Right ventricle myocardium superior (tissue), 1 donor: ENCODE measurements at places on chromosomes 2 and 18. TPM values are rescaled to one million over a fixed set of nuclear protein-coding genes. Genes with fewer than 3 reads are reported as not detected.

Gene KYNU
- total RNA-seq: 1.3 TPM

Gene TMSB10
- 417 TPM for total RNA-seq

Gene RFX8
- not detected for total RNA-seq

Gene CCDC68
- total RNA-seq: 3.7 TPM

Gene HRH4
- total RNA-seq: not detected

Gene GCA
- total RNA-seq: 7.6 TPM

DNA sequence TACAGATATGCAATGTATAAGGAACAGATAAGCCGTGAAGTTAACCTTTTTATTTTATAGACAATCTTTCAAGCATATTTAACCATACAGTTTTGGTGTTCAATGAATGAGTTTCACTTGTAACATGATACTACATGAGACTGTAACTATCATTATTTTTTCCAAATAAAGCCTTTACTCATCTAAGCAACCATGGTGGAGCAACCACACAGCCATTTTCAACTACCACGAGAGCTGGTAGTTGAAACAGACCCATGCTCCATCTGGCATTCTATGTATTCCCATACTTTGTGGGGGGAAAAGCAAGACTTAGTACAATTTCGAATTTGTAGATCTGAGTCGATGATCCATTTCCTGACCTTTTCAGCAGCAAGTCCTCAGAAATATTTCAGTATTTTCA is 159.3 kb upstream of the RND3 start:
- DNase-seq: no peak

- DNase-seq: peak; percentile 83
Measured at GRCh38 chr2:85266146-85267041, 61.4 kb downstream of the TGOLN2 start.

DNA sequence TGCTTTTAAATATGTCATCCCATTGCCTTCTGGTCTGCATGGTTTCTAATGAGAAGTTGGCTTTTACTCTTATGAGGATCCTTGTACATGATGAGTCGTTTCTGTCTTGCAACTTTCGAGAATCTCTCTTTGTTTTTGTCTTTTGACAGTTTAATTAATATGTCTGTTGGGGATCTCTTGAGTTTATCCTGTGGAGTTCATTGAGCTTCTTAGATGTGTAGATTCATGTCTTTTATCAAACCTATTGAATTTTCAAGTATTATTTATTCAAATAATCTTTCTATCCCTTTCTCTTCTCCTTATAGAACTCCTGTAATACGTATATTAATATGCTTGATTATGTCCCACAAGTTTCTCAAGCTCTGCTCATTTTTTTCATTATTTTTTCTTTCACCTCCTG is 67.9 kb downstream of the TMEM185B start:
- no peak for DNase-seq

GRCh38 chr2:201118961-201119854 is 3.2 kb downstream of the CFLAR start:
- no peak for DNase-seq

DNA sequence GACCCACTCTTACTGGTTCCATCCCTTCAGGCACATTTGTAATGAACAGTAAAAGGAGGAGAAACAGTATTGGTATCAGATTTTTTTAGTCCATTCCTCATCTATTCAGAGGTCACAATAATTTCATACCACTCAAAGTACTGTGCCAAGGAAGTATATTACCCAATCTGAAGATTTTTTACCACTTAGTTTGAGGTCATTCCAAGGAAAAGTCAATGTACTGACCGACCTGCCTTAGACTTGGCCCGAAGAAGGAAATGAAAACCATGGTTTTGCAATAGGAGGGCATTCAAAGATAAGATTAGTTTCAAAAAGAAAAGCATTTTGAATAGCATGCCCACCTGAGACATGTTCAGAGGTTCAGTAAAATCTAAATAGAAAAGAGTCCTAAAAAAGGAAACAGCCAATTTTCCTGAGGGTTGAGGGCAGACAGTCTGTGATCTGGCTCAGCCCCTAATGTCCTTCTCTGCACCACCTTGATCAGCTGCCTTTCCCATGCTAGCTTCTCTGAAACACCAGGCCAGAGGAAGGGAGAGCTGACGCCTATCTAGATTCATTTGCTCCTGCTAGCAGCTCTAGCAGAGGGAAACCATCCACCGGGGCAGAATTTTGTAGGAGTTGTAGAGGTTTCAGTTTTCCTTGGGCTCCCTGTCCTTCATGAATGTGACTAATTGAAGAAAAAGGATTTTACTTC is 107.3 kb upstream of the FZD5 start:
- DNase-seq: no peak

DNA sequence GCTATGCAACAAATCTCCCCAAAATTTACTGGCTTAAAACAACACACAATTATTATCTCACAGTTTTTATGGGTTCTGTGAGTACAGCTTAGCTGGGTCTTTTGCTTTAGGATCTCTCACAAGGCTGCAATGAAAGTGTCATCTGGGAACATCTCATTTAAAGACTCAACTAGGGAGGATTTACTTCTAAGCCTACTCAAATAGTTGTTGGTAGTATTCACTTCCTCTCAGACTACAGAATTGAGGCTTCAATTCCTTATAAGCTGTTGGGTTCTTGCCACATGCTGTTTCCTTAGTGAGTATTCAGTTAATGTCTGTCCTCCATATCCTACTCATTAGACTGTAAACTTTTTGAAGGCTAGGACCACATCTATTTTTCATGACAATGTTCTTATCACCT is 72.3 kb downstream of the MDH1 start:
- DNase-seq: no peak

GRCh38 chr2:25548601-25549000 is 124.8 kb downstream of the DTNB start:
- no peak for DNase-seq
